Activated CD8-positive, alpha-beta memory T cell treated with anti-CD3 and anti-CD28 coated beads for 1 hour (primary cell): ENCODE measurements at places on chromosomes 7 and 10.
A peak's percentile ranks its signal among the peaks of the same experiment; 100 is the strongest.

DNA sequence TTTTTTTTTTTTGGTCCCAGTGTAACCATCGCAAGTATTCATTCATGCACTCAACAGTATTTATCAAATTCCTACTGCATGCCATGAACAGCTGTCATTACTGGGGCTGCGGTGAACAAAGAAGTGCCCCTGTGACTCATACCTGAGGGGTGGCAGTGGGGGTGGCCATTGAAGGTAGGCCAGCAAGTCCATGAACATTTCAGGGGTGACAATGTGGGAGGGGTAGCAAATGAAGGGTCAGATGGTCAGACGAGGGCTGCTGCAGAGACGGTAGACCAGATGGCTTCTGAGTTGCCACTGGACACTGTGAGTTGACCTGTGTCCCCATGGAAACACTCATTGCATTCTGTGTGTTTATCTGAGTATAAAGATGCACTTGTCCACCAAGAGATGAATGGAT lies 92.5 kb upstream of the PITRM1 start:
- DNase-seq, result no peak

- DNase-seq, result no peak
Observed at GRCh38 chr10:29465384-29465783, 169.4 kb downstream of the SVIL start.

DNA sequence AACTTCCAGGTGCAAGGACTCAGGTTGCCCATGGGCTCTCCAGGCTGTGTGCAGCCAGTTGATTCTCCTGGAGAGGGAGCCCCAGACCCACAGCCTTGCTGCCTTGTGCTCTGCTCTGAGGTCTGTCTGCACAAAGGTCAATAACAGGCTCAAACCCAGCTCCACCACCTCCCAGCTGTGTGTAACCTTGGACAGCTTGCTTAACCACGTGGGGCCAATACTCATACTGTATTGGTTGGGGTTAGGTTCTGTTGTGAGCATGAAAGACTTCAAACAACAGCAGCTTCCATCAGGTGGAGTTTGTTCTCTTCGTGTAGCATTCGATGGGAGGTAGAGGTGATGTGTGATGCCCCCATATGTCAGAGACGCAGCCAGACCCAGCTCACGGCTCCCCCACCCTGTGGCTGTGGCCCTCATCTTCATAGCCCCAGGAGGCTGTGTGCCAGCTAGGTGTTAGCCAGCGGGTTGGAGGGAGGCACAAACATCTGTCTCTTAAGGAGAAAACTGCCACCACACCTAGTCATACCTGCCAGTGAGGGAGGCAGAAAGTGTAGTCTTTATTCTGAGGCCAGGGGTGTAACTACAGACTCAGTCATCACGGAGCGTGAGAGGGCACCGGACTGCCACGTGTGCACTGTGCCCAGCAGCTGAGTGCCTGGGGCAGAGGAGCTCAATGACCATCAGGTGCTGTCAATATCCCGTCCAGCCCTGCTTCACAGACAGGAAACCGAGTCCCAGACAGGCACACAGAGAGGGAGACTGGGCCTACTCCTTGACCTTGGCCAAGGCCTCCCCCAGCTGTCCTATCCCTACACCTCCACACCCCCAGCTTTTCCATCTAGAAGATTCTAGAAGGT lies 8.1 kb upstream of the POLD2 start:
- no peak for DNase-seq

- no peak for DNase-seq
Observed at GRCh38 chr10:84539216-84539615, 210.8 kb downstream of the CCSER2 start.

DNA sequence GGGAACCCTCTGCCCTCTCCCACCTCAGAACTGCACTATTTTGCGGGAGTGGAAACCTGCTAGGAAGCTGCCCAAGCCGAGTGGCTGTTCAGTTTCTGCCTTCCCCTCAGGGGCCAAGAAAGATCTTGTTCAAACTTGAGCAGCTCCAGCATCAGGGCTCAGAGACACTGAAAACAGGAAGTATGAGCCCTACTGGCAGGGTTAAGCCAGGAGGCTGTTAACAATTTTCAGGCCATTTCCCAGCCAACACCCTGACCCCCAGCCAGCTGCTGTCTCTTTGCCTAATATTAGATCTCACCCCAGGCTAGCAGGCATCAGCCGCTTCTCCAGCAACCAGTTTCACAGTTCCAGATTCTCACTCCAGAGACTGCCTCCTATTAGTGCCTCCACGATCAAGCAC lies 9.2 kb downstream of the PLAU start:
- DNase-seq, result no peak

- no peak for DNase-seq
Observed at GRCh38 chr10:113022265-113022664, 72.2 kb downstream of the TCF7L2 start.

DNA sequence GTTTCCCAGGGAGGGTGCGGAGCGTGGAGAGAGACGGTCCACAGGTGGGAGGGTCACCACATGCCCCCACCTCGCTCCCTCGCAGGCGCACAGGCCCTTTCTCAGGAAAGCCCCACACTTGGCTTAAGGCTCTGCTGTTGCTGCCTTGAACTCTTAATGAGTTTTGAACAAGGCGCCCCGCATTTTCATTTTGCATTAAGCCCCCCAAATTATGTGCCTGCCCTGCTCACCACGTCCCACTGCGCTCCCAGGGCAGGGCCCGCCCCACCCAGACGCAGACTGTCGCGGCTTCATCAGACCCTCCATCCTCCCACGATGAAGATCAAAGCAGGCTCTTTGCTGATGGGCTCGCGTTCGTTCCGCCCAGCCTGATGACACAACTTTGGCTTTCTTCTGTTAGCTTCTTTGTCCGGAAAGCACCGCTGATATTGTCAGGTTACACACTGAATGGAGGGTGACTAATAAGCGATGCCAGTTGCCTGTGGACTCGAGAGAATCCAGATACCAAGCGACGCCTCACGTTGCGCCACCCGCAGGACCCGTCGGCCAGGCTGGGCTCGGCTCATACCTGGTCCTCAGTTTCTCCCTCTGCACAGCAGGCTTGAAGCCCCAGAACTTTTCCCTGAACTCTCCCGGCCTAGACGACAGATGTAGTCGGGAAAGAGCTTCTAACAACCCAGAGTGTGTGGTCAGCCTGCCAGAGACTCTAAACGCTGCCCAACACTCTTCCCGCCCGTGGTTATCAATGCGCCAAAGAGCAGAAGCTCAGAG lies 9.5 kb downstream of the CALML3 start:
- no peak for DNase-seq

DNA sequence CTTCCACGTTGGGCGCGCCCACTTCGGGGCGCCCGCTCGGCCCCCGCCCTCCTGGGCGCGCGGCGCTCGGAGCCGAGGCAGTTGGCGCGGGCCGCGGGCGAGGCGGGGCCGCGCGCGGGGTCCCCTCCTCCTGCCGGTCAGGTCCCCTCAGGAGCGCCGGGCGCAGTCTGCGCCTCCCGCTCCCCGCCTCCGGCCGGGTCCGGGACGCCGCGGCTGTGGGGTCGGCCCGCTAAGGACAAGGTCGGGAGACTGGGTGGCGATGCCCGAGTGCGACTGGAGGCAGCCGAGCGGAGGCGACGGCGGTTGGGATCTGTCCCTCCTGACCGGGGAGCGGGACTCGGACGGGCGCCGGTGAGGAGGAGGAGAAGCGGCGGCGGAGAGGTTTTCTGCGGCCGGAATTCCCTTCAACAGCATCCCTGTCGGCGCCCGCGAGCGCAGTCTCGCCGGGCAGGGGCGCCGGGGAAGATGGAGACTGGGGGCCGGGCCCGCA lies at the start of gene ATRNL1:
Gene ATRNL1, plus strand, starts transcription at position 80 of the 490 bp plus-strand sequence. Its CDS starts 386 bp downstream, at position 466.
- DNase-seq, result no peak

DNA sequence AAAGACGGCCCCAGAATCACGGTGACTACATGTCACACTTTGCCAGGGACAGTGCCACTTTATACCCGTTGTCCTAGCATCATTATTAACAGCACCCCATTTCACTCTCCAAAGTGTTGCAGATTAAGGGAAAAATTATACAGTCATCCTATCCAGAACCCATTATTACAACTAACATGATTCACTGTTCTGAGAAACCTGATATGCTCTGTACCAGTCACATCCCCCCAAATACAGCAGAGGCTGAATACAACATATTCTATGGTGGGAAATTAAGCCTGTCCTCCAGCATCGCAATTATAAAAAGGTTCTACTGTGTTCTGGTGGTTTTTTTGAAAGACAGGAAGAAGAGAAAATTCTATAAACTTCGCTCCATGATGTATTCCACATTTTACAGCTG lies 162.1 kb downstream of the JAZF1 start:
- no peak for DNase-seq

DNA sequence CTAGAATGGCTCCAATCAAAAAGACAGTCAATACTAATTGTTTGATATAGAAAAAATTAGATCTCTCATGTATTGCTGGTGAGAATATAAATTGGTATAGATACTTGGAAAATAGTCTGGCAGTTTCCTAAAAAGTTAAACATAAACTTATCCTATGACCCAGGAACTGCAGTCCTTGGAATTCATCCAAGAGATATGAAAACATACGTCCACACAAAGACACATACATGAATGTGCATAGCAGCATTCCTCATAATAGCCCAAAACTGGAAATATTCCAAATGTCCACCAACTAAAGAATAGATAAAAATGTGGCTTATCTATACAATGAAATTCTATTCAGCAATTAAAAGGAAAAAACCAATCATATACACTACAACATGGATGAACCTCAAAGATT lies 128.4 kb downstream of the ZFAND4 start:
- no peak for DNase-seq

GRCh38 chr10:44413416-44413815 lies 28.5 kb upstream of the CXCL12 start:
- no peak for DNase-seq

GRCh38 chr10:87861953-87862678 lies 1.2 kb downstream of the KLLN start:
- peak; percentile 87 for DNase-seq

DNA sequence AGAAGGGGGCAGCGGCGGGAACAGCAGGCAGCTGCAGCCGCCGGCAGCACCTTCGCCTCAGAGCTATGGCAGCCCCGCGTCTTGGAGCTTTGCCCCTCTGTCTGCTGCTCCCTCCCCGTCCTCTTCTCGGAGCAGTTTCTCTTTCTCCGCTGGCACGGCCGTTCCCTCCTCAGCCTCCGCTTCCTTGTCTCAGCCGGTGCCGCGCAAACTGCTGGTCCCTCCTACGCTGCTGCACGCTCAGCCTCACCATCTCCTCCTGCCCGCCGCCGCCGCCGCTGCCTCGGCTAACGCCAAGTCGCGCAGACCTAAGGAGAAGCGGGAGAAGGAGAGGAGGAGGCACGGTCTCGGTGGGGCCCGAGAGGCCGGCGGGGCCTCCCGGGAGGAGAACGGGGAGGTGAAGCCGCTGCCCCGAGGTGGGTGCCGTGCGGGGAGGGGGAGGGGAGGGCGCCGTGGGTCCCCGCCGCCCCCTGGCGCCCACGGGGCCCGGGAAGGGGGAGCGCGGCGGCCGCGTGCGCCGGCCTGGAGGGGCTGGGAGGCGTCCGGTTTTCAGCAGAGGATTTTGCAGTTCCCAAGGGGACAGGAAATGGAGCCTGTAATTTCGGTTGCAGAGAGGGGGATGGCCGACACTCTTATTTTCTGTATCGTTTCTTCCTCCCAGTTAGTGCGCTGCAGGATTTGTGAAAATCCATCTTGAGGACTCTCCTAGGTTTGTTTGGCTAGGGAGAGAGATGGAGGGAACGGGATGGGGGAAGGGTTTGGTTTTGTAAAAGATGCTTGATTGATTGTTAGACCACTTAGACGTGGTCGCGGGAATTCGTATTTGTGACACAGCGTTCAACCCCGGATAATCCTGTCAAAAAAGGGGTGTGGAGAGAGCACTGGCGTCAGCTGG lies 630 bp downstream of the RSBN1L start:
- DNase-seq, result peak; percentile 33

GRCh38 chr7:78125884-78126283 lies 327.3 kb downstream of the PHTF2 start:
- no peak for DNase-seq

DNA sequence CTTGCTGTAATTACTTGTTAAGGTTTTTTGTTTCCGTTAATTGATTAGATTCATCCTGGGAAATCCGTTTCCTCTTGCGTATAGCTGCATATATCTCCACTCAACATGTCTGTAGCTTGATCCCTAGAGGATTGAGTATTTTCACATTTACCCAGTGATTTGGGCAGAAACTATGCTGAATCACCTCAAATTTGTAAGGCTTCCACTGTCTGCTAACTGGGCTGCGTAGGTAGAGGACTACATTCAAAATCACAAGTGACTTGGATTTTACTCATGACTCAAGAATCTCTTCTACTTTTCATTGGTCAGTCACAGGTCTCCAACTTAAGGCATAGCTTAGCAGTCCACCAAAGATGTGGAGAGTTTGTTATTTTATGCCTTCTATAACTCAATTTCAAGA lies 141.8 kb downstream of the POLR1F start:
- DNase-seq, result no peak

DNA sequence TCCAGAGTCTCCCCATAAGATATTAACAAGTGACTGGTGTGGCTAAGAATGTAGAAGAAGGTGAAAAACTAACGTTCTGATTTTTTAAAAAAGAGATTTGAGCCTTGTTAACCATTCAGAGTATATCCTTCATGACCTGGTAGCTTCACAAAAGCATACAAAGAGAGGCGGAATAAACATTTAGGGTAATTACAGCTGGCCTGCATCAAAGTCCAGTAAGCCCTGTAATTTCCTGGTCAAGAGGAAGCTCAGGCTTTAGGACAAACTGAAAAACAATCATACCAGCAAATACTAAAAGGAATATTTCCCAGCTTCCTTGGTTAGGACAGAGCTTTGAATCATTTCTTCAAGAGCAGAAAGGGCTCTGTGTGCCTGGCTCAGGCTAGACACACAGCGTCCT lies 165.2 kb downstream of the COBL start:
- no peak for DNase-seq

DNA sequence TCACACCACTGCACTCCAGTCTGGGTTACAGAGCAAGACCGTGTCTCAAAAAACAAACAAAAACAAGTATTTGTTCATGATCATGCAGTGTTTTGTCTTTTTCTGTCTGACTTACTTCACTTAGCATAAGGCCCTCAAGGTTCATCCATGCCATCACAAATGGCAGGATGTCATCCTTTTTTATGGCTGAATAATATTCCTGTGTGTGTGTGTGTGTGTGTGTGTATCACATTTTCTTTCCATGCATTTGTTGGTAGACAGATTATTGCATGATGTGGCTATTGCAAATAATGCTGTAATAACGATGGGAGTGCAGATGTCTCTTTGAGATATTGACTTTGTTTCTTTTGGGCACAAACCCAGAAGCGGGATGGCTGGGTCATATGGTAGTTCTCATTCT lies 14.3 kb upstream of the MNX1 start:
- DNase-seq, result no peak

DNA sequence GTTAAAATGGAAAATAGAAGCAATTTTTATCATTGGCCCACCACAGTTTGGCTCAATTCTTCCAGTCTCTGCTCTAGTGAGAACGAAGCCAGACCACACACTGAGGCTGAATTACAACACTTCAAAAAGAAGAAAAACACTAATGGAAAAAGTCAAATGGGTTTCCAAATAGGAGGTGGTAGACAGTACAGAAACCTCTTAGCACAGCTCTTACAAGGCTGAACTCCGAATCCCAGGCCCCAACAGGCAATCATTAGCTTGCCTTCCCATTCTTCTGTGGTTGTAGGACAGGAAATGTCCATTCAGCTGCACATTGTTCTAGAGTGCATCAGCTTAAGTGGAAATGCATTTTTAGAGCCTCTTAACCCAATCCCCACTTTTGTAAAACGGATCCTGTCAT lies 115.1 kb upstream of the MEOX2 start:
- no peak for DNase-seq

- no peak for DNase-seq
Observed at GRCh38 chr10:102163342-102163989, 11.3 kb downstream of the NOLC1 start.

GRCh38 chr7:131909151-131909768 lies 352.8 kb upstream of the PODXL start:
- DNase-seq, result no peak
